Astrocyte of the hippocampus (primary cell): ENCODE measurements at places on chromosomes 2 and 18.

DNA sequence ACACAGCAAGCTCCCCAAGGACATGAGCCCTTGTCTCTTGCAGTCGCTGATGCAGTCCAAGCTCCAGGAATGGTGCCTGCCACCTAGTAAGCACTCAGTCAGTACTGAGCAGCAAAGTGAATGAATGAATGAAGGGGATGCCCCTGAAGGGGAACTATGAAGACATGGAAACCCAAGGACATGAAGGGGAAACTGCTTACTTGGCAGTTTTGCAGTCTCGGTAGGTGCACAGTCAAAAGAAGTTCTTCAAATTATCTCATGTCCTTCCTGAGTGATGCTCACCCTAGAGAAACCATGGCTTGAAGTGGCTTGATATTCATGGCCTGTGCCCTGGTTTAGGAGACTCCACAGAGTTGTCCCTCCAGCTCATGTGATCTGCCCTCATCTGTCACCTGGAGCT lies 102.1 kb upstream of the DLX2 start:
- DNase-seq, result no peak

GRCh38 chr2:179612591-179613298 lies 248.7 kb downstream of the ZNF385B start:
- peak; percentile 73 for DNase-seq

- DNase-seq, result no peak
Measured at GRCh38 chr2:8851811-8852560, 14.6 kb upstream of the KIDINS220 start.

- DNase-seq, result no peak
Measured at GRCh38 chr2:201157694-201158093, 25.2 kb upstream of the CASP10 start.

GRCh38 chr2:17768894-17769293 lies 15.0 kb downstream of the GEN1 start:
- no peak for DNase-seq

- DNase-seq, result peak; percentile 77
Measured at GRCh38 chr2:79511320-79511951, 1.4 kb upstream of the CTNNA2 start.

DNA sequence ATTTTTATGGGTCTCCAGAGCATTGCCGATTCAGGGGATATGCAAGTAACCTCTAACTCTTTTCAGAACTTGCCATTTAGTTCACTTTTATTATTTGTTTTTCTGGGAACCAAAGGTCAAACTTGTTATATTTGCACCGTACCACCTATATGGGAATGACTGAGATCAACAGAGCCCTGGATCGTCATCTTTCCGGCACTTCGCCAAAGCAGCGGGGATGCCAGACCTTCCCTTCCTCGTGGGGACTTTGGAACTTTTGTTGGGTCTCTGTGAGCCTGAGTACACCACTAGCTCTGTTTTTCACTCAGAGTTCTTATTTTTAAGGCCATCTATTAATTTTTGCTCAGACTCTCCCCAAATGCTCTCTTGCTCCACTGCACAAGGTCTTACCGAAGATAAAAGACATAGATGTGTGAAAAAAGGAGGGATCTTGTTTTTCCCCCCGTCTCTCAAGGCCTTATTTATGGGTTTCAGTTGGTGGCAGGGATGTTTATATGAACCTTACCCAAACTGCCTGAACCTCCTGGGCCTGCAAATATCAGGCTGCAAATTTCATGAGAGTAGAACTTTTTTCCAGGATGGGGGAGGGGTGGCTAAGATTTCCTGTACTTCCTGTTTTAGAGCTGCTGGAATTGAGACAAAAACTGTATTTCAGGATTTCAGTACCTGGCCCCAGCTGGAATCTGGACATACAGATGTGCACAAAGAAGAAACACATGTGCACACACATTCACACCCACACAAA lies 350.3 kb downstream of the HRH4 start:
- DNase-seq, result no peak

- DNase-seq, result no peak
Measured at GRCh38 chr2:43131890-43132682, 94.3 kb downstream of the ZFP36L2 start.

- DNase-seq, result no peak
Measured at GRCh38 chr2:240967681-240968621, 30.5 kb upstream of the SNED1 start.

- DNase-seq, result no peak
Measured at GRCh38 chr2:126496493-126496892, 159.5 kb upstream of the GYPC start.
